ENCODE measurements at places on chromosomes 3 and 15.

GRCh38 chr3:65048151-65048550 is 360.4 kb upstream of the ADAMTS9 start:
- DNase-seq = no peak

- DNase-seq = no peak
Measured at GRCh38 chr3:48077815-48078214, 61.6 kb upstream of the MAP4 start.

GRCh38 chr15:58138106-58138505 is at the start of gene AQP9:
TSS of gene AQP9 (plus strand) at chr15:58138381. CDS start at chr15:58138566, 185 bp downstream.
- DNase-seq = no peak

DNA sequence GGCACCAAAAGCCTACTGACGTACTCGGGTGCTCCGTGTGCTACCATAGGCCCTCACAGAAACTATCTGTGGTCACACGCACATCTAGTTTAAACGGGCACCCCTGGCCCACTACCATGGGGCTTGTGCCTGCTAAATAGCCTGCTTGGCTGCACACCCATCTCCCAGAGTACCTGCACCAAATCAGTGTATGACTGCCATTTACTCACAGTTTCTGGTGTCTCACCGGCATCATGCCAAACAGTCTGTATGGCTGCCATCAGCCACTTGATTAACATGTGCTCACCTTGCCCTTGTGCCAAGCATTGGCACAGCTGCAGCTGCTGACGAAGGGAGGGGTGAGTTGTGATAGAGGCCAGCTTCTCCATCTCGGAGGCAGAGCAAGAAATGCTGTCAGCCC is 232.7 kb downstream of the IGSF11 start:
- DNase-seq = no peak

DNA sequence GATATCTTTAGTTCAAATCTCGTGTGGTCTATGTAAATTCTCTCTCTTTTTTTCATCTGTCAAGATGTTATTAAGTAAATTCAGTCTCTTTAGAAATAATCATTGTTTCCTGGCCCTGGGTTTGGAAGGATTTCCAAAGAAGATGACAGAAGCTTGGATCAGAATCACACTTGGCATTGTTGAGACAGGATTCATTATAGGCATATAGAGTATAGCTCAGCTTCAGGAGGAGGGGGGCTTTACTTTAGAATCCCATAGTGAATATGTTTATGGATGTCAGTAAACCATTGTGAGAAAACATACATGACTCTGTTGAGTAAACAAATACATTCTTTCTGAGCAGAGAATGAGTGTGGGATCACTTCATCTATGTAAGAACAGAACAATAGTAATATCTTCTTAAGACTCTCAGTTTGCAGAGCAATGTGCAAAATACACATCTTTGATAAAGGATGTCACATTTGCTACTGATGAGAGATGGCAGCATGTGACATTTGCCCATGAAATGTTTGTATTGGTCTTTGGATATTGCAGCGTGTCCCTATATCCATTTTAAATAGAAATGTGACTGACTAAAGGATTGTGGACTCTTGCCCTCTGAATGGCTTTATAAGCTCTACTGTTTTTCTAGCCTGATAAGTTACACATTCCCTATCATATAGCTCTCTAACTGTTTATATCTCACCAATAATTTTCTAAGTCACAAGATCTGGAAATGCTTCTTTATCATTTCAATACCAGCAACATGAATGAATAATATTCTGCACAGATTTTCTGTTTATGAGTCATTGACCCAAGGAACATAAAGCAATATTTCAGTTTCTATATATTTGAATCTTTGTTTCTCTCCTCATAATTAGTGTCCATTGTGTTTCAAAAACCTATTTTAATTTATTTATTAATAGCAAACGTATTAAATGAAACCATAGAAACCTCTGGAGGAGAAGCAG is 95.6 kb upstream of the THRB start:
- DNase-seq = no peak

- no peak for DNase-seq
Measured at GRCh38 chr3:155648013-155648591, 96.8 kb downstream of the PLCH1 start.
